ENCODE measurements at places on chromosomes 3 and 15.

- DNase-seq = no peak
Observed at GRCh38 chr3:124685067-124685466, 45.2 kb upstream of the UMPS start.

GRCh38 chr3:5227812-5228211, 40.3 kb downstream of the EDEM1 start:
- no peak for DNase-seq

DNA sequence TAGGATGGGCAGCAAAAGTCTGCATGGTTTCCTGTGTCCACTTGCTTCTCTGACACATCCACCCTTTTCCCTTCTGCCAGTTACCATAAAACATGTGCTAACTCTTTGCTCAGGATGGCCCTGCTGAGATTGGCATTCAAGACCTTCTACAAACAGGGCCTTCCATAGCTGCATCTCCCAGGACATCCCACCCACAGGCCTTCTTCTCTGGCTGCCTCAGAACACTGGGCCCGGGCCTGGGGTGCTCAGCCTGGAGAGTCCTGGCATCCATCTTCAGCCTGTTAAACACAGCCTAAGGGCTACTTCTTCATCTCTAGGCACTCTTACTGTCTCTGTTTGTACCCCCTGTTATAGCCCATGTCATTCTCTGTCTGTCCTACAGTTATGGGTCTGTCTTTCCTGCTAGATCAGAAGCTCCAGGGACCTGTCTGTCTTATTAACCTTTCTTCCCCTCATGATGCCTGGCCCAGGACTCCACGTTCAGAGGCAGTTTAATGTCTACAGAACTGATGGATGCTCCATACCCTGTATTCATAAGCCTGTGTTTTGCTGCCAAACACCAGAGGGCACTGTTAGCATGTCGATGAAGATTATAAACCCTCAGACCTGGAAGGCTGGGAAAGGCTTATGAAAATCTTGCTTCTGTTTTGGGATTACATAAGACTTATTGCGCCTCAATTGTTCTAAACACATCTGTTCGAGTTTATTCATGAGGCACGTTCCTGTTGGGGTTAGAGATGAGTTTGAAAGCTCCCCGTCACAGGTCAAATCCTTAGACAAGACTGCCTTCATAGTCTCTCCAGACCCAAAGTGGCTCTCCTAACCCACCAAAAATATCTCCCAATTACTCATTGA, 16.5 kb downstream of the SEMA3G start:
- DNase-seq = peak; percentile 51

- no peak for DNase-seq
Observed at GRCh38 chr3:13628432-13628831, 79.5 kb downstream of the FBLN2 start.

DNA sequence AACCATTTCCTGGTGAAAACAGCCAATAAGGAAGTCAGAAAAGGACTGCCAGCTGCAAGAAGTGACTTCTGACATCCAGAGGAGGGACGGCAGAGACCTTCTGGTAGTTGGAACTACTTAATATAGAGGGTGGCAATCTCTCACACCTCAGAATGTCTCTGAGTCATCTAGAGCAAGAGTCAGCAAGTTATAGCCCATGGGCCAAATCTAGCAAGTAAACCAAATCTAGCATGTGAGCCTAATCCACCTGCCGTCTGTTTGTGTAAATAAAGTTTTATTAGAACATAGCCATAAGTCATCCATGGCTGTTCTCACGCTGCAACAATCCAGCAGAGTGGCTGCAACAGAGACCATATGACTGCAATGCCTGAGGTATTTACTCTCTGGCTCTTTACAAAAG, 160.5 kb upstream of the NR2E3 start:
- DNase-seq = no peak

DNA sequence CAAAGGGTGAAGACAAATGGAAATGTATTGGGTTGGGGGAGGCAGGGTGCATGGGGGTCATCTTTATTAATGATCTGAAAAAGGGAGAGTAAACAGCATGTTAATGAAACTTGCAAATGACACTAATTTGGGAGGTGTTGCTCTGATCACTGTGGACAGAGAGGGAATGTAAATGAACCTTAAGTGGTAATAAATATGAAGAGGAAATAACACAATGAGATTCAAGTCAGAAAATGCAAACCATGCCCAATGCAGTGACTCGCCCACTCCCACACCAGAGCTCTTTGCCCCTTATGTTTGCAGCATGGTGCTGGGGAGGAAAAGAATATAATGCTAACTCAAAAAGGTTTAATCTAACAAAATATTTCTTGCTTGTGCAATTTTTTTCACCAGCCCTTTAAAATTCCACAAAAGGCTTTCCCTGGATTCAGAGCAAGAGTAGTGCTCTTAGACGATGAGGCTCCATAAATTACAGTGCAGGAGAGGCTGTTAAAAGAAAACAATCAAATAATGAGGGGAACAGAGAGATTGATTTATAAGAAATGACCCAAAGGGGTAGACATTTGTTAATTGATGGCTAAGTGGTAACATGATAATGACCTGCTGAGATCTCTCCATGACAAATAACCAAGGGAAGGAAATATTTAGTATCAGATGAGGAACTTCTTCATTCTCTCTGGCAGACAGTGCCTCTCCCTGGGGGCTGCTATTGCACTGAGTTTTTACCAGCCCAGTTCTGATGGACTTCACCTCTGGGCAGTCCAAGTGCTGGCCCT, 210.0 kb upstream of the PPP2R3A start:
- no peak for DNase-seq

- no peak for DNase-seq
Observed at GRCh38 chr3:133412183-133413132, 12.6 kb downstream of the BFSP2 start.

- no peak for DNase-seq
Observed at GRCh38 chr3:100526613-100527346, 34.4 kb downstream of the TMEM45A start.

DNA sequence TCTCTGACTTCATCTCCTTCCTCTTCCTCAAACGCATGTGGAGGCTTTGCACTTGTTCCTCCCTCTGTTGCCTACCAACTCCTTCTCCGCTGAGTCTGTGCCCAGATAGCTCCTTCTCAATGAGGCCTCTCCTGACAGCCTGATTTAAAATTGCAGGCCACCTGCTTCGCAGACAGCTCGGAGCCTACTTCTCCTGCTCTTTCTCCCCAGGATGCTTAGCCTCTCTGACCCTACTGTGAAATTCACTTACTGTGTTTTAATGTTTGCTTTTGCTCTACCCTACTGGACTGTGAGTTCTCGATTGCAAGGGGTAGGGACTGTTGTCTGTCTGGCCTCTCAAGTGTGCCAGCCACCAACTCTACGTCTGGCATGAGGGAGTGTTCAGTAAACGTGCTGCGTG, 83.4 kb downstream of the EEFSEC start:
- no peak for DNase-seq

DNA sequence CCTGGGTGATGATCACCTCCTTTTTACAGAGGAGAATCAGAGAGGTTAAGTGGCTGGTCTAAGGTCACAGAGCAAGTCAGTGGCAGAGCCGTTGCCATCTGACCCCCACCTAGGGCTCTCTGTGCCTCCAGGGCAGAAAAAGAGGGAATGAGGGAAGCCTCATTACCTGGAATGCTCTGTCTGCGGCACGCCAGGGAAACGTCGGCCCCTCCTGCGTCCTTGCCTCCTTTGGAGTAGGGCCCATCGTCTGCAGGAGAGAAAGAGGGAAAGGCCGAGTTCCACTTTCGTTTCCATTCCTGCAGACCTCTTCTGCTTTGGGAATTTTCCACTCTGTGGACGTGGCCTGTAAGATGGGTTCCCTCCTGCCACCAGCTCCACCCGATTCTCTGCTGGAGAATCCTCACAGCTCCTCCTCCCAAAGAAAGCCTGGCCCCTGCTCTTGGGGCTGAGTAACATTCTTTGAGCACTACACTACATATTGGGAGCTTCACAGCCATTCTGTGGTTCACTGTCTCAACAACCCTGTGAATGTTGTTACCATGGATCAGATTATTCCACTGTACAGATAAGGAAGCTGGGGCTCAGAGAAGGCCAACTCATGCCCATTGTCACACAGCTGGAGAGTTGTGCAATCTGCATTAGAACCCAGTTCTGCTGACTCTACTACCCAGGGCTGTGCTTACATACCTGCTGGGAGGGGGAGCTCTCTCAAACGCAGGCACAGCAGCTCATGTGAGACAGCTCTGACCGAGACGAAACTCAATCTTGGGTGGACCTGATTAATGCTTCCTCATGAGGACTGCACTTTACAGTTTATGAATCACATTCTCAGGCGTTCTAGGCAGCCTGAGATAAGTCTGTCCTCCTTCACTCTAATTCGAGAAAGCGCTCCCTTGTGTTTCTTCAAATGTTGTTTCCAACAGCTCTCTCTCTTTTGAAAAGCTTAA, 14.2 kb downstream of the GRIP2 start:
- no peak for DNase-seq

- no peak for DNase-seq
Observed at GRCh38 chr3:140051019-140051957, 116.3 kb downstream of the CLSTN2 start.

DNA sequence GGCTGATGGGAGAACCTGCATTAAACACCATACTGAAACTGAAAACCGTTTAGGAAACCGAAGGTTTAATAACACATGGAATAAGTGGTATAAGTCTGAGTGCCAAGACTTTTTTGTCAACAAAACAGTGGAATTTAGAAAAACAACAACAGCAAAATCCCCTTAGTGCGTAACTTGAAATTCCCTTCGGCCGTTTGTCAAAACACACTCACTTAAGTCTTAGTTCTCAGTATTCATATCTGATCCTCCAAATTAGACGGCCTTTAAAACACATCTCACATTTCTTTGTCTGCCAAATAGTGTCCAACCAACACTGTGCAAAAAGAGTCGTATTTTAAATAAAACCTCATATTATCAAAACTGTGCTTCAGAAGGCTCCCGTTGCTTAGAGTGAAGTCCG, 64.5 kb downstream of the LRCH3 start:
- DNase-seq = no peak

All from nucleus accumbens (tissue), 56 donors.